Germinal center (tissue), 1 donor: ENCODE measurements at places on chromosomes 11 and 22.

DNA sequence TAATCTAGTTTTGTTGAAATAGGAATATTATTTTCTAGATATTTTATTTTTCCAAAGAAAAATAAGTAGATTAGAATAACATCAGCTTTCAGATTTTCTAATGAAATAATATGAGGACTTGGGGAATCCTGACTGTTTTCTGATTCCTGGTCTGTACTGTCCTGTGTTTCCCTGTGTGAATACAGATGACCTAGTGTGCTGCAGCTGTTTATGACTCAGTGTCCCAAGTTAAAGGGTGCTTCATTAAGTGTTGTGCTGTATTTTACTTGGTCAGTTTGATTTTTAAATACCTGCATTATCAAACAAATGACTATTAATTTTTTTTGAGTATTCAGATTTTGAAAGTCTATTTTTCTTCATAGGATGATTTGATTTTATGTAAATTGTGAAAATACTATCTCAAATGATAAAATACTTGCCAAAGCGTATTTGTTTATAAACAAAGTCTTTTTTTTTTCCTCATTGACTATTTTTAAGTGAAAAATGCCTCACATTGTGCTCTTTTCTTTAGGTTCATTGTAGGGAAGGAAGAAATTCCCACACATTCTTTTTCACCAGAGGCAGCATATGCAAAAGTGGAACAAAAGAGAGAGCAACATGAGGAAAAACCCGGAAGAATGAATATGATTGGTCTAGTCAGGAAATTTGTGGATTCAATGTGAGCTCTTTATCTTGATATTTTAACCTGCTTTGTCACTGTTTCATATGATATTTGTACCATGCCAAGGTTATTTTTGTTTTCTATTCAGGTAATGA is 264.2 kb downstream of the TMEM135 start:
- no peak for DNase-seq

- DNase-seq: no peak
Observed at GRCh38 chr11:109894242-109894641, 198.9 kb upstream of the ZC3H12C start.

DNA sequence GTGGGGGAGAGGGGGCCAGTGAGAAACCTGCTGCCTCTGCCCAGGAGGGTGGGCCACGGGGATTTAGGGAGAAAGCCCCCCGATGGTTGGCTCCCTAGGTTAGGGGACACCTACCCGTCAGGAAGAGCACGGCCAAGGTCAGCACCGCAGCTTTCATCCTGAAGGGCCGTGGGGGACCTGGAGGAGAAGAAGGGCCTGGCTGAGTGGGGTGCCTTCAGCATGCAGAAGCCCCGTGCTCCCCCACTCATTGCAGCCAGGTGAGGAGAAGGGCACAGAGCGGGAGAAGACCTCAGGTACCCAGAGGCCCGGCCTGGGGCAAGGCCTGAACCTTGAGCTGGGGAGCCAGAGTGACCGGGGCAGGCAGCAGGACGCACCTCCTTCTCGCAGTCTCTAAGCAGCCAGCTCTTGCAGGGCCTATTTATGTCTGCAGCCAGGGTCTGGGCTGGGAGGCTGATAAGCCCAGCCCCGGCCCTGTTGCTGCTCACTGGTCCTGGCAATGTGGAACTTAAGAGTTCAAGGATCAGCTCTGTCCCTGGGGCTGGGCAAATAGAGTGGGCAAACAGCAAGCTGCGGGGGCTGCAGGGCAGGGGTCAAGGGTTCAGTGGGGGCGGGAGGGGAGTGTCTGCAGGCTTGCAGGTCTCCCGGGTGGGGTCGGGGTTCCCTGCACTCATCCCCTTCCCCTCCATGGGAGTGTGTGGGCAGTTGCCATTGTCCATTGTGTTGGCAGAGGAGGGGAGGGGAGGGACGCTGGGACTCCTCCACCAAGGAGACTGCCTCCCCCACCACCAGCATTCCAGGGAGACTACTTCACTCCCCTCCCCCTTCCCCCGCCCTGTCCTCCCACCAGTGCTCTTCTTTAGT is at the start of gene APOA1:
Gene APOA1 (minus strand): TSS at position 392 of the 861 bp plus-strand sequence. CDS start 235 bp downstream, at position 157.
- DNase-seq: no peak

GRCh38 chr11:121310908-121311307 is 18.3 kb downstream of the SC5D start:
- DNase-seq: no peak

GRCh38 chr11:82969811-82970210 is 68.3 kb downstream of the DDIAS start:
- DNase-seq: peak; percentile 40

DNA sequence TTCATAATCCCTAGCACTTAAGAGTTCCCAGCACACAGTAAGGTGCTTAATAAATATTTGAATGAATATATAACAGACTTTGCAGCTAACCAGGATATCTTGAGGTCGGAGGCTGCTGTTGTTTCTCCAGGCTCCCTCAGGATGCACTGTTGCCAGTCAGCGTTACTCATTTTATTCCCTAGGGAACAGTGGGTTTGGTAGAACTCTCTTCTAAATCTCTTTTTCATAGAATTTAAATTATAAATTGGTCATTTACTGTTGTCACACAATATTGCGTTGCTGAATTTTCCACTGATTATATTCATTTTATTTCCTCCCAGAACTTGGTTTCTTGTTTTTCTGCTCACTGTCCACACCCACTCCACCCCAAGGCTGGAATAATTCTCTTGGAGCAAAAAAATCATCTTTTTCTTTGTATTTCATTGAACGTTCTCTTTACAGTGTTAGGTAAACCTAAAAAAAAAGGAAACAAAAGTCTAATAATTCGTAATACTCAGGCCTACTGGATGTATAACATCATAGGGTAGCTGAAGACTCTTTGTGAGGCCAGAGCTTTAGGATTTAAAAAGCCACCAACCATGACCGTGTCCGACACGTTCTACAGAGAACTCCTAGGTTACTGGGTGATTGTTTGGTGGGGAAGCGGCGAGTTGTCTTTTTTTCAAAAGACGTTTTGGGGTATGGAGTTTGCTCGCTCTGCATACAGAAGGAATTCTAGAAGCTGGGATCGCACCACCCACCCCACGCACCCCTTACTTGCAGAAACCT is 766 bp upstream of the CAPRIN1 start:
- no peak for DNase-seq

DNA sequence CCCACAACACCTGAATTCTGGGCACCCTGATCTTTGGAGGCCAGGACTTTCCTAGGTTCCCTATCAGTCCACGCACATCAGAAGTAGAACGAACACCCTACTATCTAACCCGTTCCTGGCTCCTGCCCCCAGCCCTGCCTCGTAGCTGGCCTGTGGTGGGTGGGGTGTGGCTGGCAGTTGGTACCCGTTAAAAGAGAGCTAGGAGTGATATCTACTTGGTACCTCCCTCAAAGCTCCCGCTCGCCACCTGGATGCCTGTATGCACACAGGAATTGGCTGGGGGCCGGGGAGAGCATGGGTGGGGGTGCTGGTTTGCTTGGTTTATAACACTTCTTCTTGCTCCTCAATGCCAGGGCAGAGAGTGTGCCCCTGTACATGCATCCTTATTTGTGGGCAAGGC is 14.0 kb upstream of the NECTIN1 start:
- no peak for DNase-seq

- DNase-seq: no peak
Observed at GRCh38 chr22:27982106-27982505, 63.0 kb upstream of the PITPNB start.

DNA sequence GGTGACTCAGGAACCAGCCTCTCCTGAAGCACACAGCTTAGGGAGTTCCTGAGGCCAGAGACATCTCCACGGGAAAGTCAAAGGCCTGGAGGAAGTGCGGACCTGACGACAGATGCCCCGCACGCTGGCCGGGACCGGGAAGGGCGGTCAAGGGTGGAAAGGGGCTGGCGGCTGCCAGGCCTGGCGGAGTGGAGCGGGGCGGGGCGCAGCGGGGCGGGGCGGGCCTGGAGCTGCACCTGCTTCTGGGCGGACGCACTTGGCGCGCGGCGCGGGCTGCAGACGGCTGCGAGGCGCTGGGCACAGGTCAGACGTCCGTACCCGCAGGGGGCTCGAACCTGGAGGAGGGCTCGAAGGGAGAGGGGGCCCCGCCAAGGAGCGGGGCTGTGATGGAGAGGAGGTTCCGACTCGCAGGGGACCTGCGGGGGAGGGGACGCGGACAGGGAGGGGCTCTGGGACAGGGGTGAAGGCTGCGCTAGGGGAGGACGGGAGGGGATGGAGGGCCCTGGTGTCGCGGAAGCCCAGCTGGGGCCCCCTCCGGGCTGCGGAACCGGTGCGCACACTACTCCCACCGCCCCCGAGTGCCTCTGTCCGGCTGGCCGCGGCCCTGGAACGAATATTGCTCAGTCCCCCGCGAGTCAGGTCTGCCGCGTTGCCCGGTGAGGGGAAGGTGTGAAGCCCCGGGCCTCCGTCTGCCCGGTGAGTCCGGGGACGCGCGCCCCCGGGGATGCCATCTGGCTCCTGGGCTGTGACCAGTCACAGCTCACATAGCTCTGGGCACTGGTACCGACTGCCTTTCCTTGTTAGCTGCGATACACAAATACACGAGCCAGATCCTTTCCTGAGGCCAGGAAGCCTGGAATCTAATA is at the start of gene TMEM45B:
Gene TMEM45B (plus strand): TSS at position 253 of the 866 bp plus-strand sequence. CDS start 36,635 bp downstream, outside the sequence.
- no peak for DNase-seq

DNA sequence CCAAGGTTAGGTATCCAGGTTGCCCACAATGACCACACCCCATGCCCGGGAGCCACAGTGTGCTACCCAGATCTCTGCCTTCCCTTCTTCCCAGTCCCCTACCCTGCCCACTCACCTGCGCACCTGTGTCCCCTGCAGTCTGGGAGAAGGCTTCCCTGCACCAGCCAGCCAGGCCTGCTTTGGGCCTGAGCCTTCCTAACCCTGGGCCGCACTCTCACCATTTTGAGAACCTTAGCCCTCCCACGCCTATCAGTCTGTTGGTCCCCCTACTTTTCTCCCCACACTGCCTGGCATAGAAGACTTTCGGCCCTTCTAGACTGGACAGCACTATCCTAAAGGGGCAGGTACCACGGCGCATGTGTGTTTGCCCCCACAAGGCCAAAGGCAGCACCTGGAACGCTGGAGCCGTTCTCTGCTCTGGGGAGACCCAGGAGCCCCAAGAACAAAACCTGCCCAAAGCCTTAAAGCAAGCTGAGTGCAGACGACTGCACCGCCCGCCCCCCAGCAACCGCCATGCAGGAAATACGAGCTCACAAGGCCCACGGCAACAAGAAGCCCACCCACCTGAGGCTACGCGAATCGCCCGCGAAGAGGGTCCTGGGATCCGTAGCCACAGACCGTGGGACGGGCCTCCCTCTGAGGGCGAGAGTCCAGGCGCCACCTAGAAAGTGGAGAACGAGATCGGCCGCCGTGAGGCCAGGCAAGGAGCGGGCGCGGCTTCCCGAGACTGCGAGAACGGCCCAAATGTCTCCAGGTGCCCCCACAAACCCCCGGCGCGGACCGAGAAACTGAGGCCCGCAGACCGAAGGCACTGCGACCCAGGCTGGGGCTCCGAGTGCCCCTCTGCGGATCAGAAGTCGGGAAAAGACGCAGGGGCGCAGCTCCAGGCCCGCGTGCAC is 546 bp downstream of the GNB1L start:
- peak; percentile 26 for DNase-seq

DNA sequence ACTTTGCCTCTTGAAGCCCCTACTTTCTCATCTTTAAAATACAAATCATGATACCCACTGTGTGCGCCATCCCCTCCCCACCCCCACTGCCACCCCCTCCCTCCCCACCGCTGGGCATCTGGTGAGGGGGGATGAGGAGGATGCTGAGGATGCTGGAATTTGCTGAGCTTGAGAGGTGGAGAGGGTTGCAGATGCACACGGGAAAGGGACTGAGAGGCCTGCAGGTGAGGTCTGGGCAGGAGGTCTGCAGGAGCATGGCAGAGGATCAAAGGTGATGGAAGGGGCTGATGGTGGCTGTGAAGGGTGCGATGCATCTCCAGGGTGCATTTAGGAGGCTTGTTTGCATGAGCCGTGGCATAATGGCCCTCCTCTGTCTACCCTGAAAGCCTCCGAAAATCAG is 7.6 kb upstream of the TBC1D22A start:
- DNase-seq: no peak

GRCh38 chr11:35007277-35007676 is 90.9 kb downstream of the PDHX start:
- DNase-seq: no peak

DNA sequence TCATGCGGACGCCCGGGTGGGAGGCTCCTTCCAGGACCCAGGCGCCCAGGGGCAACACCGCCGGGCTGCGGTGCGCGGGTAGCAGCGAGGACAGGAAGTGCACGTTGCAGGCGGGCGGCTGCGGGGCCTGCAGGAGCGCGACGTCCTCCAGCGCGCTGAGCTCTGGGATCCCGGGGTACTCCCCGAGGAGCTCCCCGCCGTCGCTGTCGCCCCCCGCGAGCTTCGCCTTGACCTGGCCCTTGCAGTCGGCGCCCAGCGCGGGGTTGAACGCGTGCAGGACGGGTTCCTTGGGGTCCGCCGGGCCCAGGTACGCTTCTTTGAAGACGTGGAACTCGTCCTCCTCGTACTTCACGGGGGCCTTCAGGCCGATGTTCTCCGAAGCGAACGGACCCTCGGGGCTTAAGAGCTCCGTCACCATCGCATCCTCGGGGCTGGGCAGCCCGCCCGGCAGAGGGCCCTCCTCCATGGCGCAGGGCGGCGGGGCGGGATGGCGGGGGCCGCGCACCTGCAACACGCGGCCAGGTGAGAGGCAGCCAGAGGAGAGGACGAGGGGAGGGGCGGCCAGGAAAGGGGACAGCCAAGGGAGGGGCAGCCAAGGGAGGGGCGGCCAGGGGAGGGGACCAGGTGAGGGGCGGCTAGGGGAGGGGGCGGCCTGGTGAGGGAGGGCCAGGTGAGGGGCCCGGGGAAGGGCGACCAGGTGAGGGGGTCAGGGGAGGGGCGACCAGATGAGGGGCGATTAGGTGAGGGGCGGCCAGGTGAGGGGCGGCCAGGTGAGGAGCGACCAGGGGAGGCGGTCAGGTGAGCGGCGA is 921 bp downstream of the TESMIN start:
- DNase-seq: peak; percentile 29

GRCh38 chr22:45009606-45010531 is at the start of gene PHF21B:
Gene PHF21B (minus strand): TSS chr22:45010005. CDS start chr22:45009549, 456 bp downstream.
- DNase-seq: peak; percentile 70

GRCh38 chr11:95599959-95600586 is 189.5 kb downstream of the FAM76B start:
- DNase-seq: no peak

DNA sequence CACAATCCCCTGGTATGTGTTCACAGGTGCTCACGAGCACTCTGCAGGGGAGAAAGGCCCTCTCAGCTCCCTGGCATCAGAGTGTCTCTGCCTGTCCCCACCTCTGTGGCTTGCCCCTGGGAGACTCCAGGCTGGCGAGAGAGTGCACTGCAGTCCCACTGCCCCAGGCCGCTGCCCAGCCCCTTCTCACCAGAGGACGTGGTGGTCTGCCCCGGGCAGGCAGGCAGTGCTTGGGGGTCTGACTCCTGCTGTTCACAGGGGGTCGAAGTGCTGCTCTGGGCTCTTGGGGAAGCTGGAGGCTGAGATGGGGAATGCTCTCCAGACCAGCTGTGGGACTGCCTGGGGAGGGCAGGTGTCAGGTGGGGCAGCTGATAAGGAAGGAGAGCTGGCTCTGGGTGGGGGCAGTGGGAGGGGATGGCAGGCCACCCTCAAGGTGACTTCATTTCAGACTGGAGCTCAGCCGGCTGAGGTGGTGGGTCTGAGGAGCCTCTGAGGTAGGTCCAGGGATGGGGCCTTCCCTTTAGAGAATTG is 151.0 kb upstream of the B3GAT1 start:
- DNase-seq: no peak
